ENCODE measurements at places on chromosomes 2 and 18. TPM values are rescaled to one million over a fixed set of nuclear protein-coding genes. Genes with fewer than 3 reads are reported as not detected.

GRCh38 chr2:118339386-118339785 is 251.1 kb downstream of the INSIG2 start:
- H3K27ac ChIP-seq = no peak overlapping the region
- H3K36me3 ChIP-seq = no peaks in the 10 kb centered on the region
- DNase-seq = no peak
- H3K4me3 ChIP-seq = no peak overlapping the region
- H3K4me1 ChIP-seq = no peaks in the 10 kb centered on the region

DNA sequence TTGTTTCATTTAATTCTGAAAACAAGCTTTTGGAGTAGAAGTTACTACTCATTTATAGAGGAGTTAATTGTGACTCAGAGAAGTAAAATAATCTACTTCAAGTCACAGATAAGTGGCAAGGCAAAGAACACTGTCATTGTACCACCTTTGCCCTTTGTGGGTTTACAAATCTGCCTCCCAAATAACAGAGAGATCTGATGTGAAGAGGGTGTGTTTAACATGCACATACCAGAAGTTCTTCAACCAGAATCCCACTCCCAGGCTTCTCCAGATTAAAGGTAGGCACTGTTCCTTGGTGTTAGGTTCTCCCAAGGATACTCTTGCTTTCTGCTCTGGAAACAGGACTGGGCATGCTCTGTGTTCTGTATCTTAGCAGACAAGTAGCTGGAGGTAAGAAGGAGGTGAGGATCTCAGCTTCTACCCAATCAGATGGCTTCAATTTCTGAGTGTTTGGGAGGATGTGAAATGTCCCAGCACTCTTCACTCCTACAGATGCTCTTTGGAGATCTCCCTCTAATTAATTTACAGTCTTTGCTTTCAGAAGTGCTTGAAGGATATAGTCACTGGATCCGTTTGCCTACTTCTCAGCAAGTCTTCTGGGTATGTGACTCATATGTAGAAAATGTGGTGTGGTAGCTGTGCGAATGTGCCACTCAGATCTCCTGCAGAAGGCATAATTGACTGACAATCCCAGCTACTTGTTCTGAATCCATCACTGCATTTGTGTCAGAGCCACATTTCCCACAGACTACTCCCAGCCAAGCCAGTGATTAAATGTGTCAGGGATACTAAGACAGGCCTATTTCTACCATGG is 111.1 kb downstream of the KLHL14 start:
- H3K4me3 ChIP-seq = no peak overlapping the region
- no peaks in the 10 kb centered on the region for H3K36me3 ChIP-seq
- no peaks in the 10 kb centered on the region for H3K27me3 ChIP-seq
- DNase-seq = peak; percentile 51
- no peak overlapping the region for H3K27ac ChIP-seq
- H3K4me1 ChIP-seq = 0 out of 2 replicates have a peak, but pooled peaks cover 3% of the 10 kb centered on the region

DNA sequence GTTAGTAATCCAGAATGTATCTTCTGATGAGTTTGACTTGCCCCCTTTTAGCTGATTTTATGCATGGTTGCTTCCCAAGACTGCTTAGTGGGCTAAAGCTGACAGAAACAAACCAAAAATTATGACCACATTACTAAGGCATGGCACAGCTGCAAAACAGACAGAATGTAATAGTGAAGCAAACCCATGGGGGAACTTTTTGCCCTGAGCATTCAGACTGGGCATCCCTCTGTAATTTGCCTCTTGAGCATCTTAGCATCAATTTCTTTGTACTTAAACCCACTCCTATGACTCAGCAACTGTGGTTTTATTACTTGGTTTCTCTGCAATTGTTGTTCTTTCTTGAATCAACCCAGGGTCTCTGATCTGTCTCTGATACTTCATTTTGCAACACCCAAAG is 487.3 kb upstream of the DCC start:
- H3K27ac ChIP-seq = no peak overlapping the region
- no peak overlapping the region for H3K4me3 ChIP-seq
- no peaks in the 10 kb centered on the region for H3K36me3 ChIP-seq
- no peak for DNase-seq

GRCh38 chr2:231059756-231060155 is 3.1 kb downstream of the PSMD1 start:
- H3K4me3 ChIP-seq = peak overlapping the region; percentile 100
- peaks cover 26% of the 10 kb centered on the region for H3K4me1 ChIP-seq
- DNase-seq = peak; percentile 17
- H3K36me3 ChIP-seq = peaks cover 37% of the 10 kb centered on the region
- peak overlapping the region; percentile 10 for H3K27ac ChIP-seq
- no peaks in the 10 kb centered on the region for H3K27me3 ChIP-seq

GRCh38 chr2:26164231-26164630 is 8.7 kb upstream of the GAREM2 start:
- H3K4me3 ChIP-seq = no peak overlapping the region
- H3K27me3 ChIP-seq = no peaks in the 10 kb centered on the region
- H3K36me3 ChIP-seq = no peaks in the 10 kb centered on the region

GRCh38 chr2:23209059-23209458 is 175.9 kb upstream of the KLHL29 start:
- peaks cover 15% of the 10 kb centered on the region for H3K27me3 ChIP-seq
- H3K27ac ChIP-seq = no peak overlapping the region
- no peak for DNase-seq
- H3K36me3 ChIP-seq = no peaks in the 10 kb centered on the region
- no peak overlapping the region for H3K4me3 ChIP-seq
- H3K4me1 ChIP-seq = no peaks in the 10 kb centered on the region

DNA sequence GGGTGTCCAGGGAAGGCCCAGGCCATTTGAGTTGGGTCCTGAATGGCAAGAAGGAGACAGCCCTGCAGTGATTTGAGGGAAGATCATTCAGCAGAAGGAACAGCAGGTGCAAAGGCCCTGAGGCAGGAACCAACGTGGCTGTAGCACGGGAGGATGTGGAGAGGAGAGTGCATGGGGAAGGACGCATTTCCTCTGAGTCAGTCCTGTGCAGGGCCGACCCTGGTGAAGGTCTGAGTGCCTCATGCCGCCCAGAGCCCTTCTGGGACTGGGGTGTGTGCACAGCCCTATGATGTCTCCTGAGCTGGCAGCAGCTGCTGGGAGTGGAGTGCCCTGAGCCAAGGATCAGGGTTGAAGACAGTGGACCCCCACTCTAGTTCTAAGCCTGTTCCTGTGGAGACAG is 17.9 kb upstream of the ARHGEF4 start:
- no peaks in the 10 kb centered on the region for H3K36me3 ChIP-seq
- DNase-seq = no peak
- H3K27ac ChIP-seq = no peak overlapping the region
- H3K4me1 ChIP-seq = peaks cover 9% of the 10 kb centered on the region

- H3K4me1 ChIP-seq = peaks cover 17% of the 10 kb centered on the region
- H3K4me3 ChIP-seq = no peak overlapping the region
- no peak overlapping the region for H3K27ac ChIP-seq
- H3K36me3 ChIP-seq = no peaks in the 10 kb centered on the region
These were observed 26.6 kb upstream of the STEAP3 start for GRCh38 chr2:119197126-119197405.

DNA sequence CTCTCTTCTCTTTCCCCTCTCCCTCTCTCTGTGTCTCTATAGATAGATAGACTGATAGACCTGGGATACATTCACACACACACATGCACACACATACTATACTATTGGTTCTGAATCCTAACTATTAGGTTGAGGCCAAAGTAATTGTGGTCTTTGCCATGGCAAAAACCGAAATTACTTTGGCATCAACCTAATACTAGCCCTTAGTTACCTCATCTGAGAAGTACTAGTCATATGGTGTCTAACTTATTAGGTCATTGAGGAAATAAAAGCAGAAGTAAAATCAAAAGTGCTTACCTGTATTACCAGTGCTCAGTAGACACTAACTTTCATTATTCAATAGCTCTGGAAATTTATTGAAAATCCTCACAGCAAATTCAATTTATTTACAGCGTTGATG is 451.5 kb downstream of the EPHA4 start:
- no peak overlapping the region for H3K4me3 ChIP-seq
- H3K27ac ChIP-seq = no peak overlapping the region
- no peak for DNase-seq
- H3K36me3 ChIP-seq = no peaks in the 10 kb centered on the region

DNA sequence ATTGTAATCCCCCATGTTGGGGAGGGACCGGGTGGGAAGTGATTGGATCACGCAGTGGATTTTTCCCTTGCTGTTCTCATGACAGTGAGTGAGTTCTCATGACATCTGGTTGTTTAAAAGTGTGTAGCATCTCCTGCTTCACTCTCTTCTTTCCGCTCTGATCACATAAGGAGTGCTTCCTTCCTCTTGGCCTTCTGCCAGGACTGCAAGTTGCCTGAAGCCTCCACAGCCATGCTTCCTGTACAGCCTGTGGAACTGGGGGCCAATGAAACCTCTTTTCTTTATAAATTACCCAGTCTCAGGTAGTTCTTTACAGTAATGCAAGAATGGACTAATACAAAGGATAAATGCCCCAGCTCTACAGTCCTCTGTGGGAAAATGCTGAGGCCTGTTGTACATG is 437.5 kb upstream of the NXPH2 start:
- H3K4me1 ChIP-seq = no peaks in the 10 kb centered on the region
- no peak for DNase-seq
- H3K4me3 ChIP-seq = no peak overlapping the region
- no peaks in the 10 kb centered on the region for H3K27me3 ChIP-seq

DNA sequence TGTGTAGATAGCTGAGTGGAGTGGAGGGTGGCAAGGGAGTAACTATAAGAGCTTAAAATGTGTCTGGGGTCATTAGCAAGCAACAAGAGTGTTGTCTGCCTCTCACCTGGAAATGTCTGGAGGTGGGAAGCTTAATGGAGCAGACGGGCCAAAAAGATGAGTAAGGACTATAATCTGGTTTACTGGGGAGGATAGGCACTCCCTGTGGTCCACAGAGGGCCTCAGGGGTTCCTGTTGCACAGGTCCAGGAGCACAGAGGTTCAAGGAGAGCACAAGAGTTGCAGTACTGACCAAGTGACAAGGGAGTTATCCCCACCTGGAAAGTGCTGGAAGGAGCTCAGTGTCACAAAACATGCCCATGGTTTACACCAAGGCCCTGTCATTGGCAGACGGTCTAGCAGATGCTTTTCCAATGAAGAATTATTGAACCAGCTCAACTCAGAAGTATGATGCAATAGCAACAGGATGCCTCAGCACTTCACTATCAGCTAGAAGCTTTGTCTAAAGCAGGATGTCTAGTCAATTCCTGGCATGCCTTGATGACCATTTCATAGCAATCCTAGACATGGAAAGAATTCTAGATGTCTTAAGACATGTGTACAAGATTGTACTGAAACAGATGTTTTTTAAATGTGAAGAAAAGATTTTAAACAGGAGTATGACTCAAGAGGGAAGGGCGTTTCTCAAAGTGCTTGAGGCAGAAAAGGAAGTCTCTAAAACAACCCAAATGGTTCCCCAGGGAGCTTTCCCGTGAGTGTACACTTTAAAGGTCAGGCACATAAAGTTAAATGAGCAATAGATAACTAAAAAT is 62.9 kb upstream of the SERPINE2 start:
- H3K27ac ChIP-seq = peak overlapping the region; percentile 39
- peak; percentile 56 for DNase-seq
- no peaks in the 10 kb centered on the region for H3K36me3 ChIP-seq
- H3K4me3 ChIP-seq = no peak overlapping the region
- peaks cover 12% of the 10 kb centered on the region for H3K4me1 ChIP-seq

- H3K27ac ChIP-seq = no peak overlapping the region
- H3K27me3 ChIP-seq = no peaks in the 10 kb centered on the region
- peak overlapping the region; percentile 51 for H3K4me3 ChIP-seq
- no peaks in the 10 kb centered on the region for H3K36me3 ChIP-seq
These were observed 154.8 kb upstream of the FHL2 start for GRCh38 chr2:105553538-105554196.

- 0 out of 2 replicates have a peak, but pooled peaks cover 12% of the 10 kb centered on the region for H3K36me3 ChIP-seq
- H3K27me3 ChIP-seq = no peaks in the 10 kb centered on the region
- peaks cover 47% of the 10 kb centered on the region for H3K4me1 ChIP-seq
- no peak for DNase-seq
These were observed 2.5 kb downstream of the SP3 start for GRCh38 chr2:173962583-173963110.

- no peak overlapping the region for H3K27ac ChIP-seq
- H3K27me3 ChIP-seq = peaks cover 10% of the 10 kb centered on the region
- peaks cover 8% of the 10 kb centered on the region for H3K4me1 ChIP-seq
- H3K36me3 ChIP-seq = no peaks in the 10 kb centered on the region
These were observed 58.6 kb downstream of the KCNG2 start for GRCh38 chr18:79856119-79857007.

DNA sequence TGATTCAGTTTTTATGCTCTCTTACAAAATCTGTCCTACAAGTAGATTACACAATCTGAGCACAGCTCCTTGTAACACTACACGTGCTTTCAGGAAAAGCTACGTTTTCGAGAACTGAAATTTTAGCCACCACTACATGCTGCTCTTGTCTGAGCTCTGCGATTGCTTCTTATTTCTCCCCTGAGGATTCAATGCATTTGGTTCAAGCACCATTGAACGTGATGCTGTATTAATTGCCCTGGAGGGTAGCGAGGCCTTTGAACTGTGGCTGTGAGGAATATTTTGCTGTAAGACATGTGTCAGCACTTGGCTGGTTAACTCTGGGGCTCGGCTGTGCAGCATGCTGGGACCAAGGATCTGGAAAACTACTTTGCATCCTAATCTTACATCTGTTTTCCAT is 405.8 kb downstream of the EPHA4 start:
- DNase-seq = no peak
- H3K27ac ChIP-seq = no peak overlapping the region
- H3K4me3 ChIP-seq = no peak overlapping the region
- H3K4me1 ChIP-seq = no peaks in the 10 kb centered on the region

GRCh38 chr2:44980751-44981713 is 28.2 kb downstream of the SIX2 start:
- no peaks in the 10 kb centered on the region for H3K27me3 ChIP-seq
- H3K36me3 ChIP-seq = no peaks in the 10 kb centered on the region
- H3K4me1 ChIP-seq = peaks cover 6% of the 10 kb centered on the region

GRCh38 chr2:159904127-159904958 is 106.3 kb upstream of the CD302 start:
- no peaks in the 10 kb centered on the region for H3K36me3 ChIP-seq
- H3K27ac ChIP-seq = no peak within 1 kb of the TSS
- H3K4me3 ChIP-seq = no peak within 1 kb of the TSS
- H3K27me3 ChIP-seq = no peaks in the 10 kb centered on the region

ST8SIA5 gene
- 0.04 TPM for total RNA-seq

VAMP8 gene
- 141 TPM for total RNA-seq

AKAIN1 gene
- not detected for total RNA-seq

OR6B2 gene
- not detected for total RNA-seq

HOXD8 gene
- 1.9 TPM for total RNA-seq

PLGLB1 gene
- total RNA-seq = 0.62 TPM

TMEM247 gene
- not detected for total RNA-seq

KIF3C gene
- total RNA-seq = 12.8 TPM
